ENCODE measurements at places on chromosomes 6 and 20.
A peak's percentile ranks its signal among the peaks of the same experiment; 100 is the strongest.

DNA sequence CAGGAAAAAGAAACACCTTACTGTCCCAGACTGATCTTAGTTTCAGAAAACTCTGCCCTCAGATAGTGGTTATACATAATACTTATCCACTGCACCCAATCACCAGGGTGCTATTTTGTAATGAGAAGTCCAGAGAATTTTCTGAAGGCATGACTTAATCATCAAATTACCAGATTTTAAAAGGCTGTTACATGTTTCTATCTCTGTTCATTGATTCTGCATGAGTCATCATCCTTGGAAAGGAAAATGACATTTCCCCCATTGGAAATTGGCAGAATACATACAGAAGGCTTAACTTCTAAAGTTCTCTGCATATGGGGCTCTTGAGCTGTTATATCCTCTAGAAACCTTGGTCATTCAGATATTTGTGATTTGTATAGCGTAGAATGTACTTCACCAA, 587.9 kb upstream of the FLRT3 start:
- DNase-seq, result no peak

GRCh38 chr6:125050663-125051318, 88.6 kb downstream of the RNF217 start:
- DNase-seq, result peak; percentile 4

- DNase-seq, result no peak
Observed at GRCh38 chr20:35333606-35334005, 41.4 kb upstream of the FAM83C start.

GRCh38 chr6:159929819-159930218, 39.0 kb downstream of the MAS1 start:
- no peak for DNase-seq

DNA sequence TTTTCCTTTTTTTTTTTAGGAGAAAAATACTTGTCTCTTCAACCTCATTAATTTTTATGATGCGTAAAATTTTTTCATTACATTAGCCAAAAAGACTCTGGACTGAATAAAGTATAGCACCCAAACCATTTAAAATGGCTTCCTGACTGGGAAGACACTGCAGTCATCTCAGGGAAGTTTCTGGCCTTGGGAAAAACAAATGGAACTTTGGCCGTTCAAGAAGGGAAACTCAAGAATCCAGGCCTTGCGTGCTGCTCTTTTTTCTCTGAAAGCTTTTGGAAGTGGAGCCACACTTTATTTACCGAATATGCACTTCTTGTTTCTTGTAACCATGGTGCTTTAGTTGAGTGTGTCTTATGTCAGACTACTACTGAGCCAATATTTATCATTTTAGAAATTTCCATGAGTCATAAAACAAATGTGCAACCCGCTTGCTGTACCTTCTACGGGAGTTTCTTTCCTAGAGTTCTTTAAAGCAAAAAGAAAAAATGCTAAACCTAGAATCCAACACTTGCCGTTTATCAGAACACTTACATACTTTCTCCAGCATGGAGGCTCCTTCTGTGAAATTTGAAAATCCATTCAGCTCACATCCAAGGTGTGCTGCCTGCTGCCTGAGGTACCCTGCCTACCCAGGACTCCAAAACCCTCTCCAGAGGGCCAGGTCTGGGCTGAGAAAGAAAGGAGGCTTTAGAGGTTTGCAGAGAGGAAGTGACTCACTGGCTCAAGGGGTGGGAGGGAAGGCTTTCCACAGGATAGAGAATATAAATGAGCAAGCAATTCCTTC, 11.5 kb upstream of the DSTN start:
- no peak for DNase-seq

DNA sequence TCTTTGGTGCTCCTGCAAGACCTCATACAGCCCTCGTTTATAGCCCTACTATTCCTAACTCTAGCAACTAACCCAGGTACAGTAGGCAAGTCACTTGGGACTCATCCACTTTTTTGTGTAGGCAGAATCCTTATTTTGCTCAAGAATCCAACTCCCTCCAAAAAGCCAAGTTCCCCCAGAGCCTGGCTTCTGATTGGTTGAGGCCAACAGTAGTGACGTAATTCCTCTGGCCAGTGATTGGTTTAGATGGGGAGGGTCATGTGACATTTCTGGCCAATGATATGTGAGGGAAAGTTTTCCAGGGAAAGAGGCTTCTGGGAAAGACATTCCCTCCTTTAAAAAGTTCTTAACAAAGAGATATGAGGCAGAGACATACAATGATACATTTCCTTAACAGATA, 32.1 kb downstream of the KIAA1755 start:
- DNase-seq, result no peak

- DNase-seq, result no peak
Observed at GRCh38 chr6:147135211-147135681, 69.0 kb upstream of the STXBP5 start.

GRCh38 chr6:157990321-157991066, 8.8 kb downstream of the SYNJ2 start:
- DNase-seq, result no peak

DNA sequence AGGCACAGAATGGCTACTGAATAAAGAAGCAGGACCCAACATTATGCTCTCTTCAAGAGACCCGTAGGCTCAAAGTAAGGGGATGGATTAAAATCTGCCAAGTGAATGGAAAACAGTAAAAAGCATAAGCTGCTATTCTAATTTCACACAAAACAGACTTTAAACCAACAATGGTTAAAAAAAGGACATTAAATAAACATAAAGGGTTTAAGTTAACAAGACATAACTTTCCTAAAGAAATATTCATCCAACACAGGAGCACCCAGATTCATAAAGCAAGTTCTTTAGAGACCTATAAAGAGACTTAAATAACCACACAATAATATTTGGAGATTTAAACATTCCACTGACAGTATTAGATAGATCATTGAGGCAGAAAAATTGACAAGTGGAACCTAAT, 624.5 kb downstream of the RFPL4B start:
- no peak for DNase-seq

- no peak for DNase-seq
Observed at GRCh38 chr6:149331043-149331807, 13.7 kb downstream of the TAB2 start.

DNA sequence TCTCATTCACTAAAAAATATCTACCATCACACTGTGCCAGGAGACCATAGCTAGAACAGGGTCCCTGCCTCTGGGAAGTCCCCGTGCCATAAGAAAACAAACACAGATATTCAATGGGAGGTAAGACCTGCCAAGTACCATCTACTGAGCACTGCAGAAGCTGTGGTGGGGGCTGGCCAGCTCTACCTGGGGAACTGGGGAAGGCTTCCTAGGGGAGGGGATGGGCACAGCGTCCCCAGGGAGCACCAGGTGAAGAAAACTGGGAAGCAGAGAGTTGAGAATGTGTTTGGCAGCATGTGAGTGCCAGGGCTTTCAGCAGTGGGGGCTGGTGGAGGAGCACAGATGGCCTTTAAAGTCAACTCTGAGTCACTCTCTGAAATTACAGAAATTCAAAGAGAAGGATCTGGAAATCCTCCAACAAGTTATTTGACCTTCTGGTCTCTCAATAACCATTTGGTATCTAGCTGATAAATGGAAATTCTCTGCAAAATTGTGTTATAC, 85.2 kb downstream of the SHLD1 start:
- DNase-seq, result no peak

DNA sequence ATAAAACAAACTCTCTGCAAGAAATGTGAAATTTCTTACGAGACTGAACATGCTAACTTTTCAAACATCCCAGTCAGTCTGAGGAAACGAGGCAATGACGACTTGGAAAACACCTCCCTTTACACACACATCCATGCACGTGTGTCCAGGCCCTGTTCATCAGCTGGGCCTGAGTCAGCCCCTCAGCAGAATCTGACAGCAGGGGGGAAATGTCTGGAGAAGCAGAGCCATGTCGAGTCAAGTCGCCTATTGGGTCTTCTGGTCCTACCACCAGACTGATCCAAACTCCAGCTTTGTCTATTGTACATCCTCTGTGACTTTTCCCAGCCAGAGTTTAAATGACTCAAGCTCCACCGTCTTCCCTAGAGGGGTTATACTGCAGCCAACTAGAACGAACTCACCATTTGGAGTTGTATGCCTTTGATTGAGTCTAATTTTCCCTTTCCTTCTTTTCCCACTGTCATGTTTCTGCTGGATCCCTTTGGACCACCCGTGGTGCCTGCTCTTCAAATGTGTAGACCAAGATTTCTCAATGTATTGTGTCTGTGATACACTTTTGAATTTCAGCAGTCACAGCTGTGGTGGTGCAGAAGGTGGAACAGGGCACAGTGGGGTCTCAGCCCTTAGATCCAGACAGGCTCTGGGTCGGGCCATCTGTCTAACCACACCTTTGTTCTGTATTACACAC, 254.0 kb downstream of the CDC5L start:
- no peak for DNase-seq

DNA sequence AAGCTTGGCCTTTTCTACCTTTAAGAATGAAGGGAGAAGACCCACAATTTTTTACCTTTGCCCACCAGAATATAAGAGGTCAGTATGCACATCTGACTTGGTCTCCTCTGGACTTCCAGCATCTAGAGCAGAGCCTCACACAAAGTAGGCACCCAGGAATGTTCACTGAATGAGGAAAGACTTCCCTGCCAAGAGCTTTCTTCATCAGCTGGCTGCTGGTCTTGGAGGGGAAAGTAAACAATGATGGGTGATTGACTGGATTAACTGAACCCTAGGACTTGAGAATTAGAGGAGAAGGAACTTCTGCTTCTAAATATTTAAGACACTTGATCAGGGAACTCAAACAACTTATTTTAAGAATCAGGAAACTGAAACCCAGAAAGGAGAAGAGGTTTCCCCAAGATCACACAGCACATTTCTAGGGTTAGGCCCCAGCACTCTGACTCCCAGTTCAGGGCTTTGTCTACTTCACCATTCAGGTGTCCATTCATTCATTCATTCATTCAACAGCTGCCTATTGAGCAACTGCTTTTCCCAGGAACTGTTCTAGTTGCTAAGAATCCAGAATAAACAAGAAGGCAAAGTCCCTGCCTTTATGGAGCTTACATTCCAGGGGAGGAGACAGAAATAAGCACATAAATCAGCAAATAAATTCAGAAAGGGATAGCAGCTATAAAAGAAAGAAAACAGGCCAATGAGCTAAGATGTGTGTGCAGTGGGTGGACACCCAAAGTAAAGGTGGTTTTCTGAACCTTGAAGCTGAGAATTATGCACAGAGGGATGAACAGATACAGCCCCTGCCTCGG, 216.9 kb upstream of the LRFN2 start:
- no peak for DNase-seq

DNA sequence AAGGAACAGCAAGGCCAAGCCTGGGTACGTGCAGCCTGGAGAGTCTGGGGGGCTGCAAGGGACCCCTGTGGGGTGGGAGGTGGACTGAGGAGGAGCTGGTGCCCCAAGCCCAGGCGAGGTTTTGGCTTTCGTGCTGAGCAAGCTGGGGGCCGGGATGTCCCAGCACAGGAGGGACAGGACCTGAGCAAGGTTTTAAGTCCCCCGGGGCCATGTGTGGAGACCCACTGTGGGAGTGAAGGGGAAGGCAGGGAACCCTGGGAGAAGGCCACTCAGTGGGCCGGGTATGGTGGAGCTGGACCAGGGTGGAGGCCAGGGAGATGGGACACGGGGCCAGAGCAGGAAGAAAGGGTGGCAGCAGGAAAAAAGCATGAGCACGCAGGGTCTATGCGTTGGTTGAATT, 419.2 kb upstream of the SULF2 start:
- DNase-seq, result no peak

DNA sequence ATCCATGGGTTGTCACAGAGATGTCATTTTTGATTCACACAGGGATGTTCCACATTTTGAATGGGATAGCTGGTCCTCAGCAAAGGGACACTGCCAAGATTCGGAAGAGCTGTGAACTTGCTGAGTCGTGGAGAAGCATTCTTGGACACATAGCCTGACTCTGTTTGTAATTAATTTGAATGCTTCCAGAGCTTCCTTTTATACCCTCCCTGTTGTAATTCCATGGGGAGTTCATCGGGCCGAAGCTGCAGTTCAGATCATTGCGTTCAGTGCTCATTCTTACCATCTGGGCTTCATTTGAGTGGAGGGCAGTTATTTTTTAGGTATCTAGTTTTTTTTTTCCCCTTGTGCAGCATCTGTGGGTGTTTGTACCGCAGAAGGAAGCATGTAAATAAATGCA, 126.5 kb downstream of the SLC24A3 start:
- DNase-seq, result no peak

- DNase-seq, result no peak
Observed at GRCh38 chr6:127180426-127180825, 62.0 kb downstream of the RSPO3 start.

- no peak for DNase-seq
Observed at GRCh38 chr6:137157601-137158000, 15.8 kb downstream of the IL22RA2 start.

DNA sequence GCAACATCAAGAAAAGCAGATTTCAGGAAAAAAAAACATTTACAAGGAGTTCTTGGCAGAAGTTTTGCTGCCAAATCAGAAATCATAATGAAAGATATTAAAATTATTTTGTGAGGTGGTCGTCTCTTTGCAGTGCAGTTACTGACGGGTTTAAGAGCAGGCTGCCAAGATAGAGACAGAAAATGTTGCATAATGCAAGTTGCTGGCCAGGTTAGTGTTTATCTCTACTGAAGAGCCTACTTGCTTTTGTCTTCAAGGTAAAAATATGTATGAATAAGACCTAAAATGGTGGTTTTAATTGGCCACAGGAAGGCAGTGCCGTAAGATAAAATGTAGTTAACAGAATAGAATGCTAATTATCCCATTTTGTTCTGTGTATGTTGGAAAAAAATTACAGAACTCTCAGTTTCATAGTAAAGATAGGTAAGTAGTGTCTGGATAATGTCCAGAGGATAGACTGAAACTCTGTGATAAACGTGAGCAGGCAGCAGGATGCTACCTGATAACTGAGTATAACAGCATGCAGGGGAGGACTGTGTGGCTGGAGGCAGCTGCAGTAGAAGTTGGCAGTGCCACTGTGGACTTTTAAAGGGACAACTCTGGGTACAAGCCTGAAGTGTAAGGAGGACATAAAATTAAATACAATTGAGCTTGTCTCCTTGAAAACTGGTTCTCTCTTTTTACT, 13.9 kb downstream of the FOXO3 start:
- no peak for DNase-seq

DNA sequence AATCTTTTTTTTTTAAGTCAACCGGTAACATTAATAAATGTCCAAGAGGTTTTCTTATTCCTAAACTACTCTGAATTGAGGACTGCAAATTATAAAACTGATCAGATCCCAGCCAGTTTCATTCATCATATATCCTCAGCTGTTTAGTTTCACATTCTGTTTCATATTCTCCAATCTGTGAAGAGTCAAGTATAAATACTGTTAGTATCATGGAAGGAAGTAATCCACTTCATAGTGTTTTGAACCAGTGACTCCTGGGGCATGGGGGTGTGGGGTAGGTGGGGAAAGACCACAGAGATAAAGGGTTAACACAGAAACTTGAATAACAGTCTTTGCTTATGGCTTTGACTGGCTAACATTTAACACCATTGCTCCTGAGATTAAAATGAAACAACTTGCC, 69.9 kb downstream of the FYN start:
- no peak for DNase-seq
